HepG2 (cell line): ENCODE measurements at places on chromosomes 7 and 10. TPM values are rescaled to one million over a fixed set of nuclear protein-coding genes. Genes with fewer than 3 reads are reported as not detected.
A peak's percentile ranks its signal among the peaks of the same experiment; 100 is the strongest.

DNA sequence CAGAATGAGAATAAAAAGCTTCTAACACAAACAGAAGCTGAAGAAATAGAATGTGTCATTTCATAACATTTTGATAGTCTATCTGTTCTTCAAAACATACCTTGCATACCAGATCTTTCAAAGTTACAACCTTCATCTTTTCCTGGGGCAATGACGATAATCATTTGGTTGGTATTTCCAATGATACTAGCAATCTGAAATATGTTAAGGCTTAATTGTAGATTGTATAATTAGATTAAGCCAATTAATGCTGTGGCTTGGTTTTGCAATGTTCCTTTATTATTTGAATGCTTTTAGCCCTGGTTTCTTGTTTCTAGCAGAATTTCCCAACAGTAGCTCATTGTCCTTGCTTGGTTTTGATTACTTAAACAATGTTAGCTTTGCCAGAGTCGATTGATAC lies 84.6 kb downstream of the CABCOCO1 start:
- H3K4me1 ChIP-seq = peaks cover 35% of the 10 kb centered on the region
- H3K27me3 ChIP-seq = no peaks in the 10 kb centered on the region
- no peaks in the 10 kb centered on the region for H3K36me3 ChIP-seq
- peak; percentile 46 for DNase-seq

GRCh38 chr7:114650491-114650890 lies 235.9 kb downstream of the FOXP2 start:
- no peaks in the 10 kb centered on the region for H3K27me3 ChIP-seq
- no peak overlapping the region for H3K27ac ChIP-seq
- no peaks in the 10 kb centered on the region for H3K36me3 ChIP-seq
- no peaks in the 10 kb centered on the region for H3K4me1 ChIP-seq
- no peak overlapping the region for H3K4me3 ChIP-seq
- DNase-seq = no peak

DNA sequence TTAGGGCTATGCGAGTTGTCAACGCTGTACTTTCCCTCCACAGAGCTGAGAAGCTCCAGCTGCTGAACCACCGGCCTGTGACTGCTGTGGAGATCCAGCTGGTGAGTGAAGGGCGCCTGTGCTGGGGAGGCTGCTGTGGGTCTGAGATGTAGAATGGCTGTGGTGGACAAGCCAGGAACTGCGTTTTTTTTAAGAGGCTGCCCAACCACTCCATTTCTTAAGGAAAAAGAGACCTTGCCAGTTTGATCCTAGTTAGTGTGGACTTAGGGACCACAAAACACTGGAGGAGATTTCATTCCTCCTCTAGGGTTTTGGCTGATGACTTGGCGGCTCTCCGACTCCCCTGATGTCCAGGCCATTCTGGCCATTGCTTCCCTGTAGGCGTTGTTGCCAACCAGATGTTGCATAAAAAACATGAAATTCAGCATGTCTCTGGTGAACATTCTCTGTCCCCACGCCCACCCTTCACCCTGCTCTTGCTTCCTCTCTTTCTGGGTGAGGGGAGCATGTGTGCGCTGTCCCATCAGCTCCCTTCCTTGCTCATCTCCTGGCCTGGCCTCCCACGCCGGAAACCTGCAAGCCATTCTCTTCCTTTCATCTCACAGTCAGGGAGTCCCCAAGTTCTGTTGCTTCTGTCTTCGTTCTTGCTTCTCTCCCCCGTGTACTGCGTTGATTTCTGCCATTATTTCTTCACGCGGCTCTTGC lies 30.9 kb downstream of the CRCP start:
- H3K4me3 ChIP-seq = no peak overlapping the region
- H3K27me3 ChIP-seq = no peaks in the 10 kb centered on the region
- H3K36me3 ChIP-seq = peaks cover 7% of the 10 kb centered on the region
- H3K4me1 ChIP-seq = peaks cover 100% of the 10 kb centered on the region

DNA sequence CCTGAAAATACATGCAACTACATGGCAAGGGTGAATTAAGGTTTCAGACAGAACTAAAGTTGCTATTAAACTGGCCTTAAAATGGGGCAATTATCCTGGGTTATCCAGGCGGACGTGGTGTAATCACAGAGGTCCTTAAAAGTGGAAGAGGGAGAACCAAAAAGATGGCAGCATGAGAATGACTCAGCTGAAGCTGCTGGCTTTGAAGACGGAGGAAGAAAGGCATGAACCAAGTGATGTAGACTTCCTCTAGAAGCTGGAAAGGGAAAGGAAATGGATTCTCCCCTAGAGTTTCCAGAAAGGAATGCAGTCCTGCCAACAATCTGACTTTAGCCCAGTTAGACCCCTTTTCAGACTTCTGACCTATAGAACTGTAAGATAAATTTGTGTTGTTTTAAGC lies 27.0 kb upstream of the UBN2 start:
- H3K4me1 ChIP-seq = no peaks in the 10 kb centered on the region
- H3K27me3 ChIP-seq = no peaks in the 10 kb centered on the region
- no peak for DNase-seq
- H3K27ac ChIP-seq = no peak overlapping the region

GRCh38 chr10:84226616-84227015 lies 1.3 kb upstream of the LRIT2 start:
- no peaks in the 10 kb centered on the region for H3K4me1 ChIP-seq
- no peak for DNase-seq
- H3K27ac ChIP-seq = no peak overlapping the region
- no peaks in the 10 kb centered on the region for H3K36me3 ChIP-seq

DNA sequence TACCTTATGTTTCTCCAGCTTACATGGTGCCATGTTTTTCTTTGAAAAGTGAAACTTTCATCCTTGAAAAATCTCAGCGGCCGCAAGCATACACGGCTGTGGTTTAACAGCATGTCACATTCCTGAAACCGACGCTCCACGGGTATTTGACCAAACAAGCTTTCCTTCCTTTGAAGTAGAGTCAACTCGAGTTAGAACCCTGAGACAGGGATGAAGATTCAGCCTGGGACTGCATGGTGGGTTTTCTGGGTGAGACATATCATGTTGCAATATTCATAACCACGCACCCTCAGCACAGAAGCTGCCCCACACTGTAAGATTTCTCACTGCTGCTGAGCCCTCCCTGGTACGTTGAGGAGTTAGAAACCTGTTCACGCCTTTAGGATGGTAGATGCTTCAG lies 8.1 kb downstream of the CYP26A1 start:
- peaks cover 41% of the 10 kb centered on the region for H3K4me1 ChIP-seq
- H3K36me3 ChIP-seq = no peaks in the 10 kb centered on the region
- H3K27ac ChIP-seq = no peak overlapping the region
- H3K27me3 ChIP-seq = no peaks in the 10 kb centered on the region
- H3K4me3 ChIP-seq = no peak overlapping the region

DNA sequence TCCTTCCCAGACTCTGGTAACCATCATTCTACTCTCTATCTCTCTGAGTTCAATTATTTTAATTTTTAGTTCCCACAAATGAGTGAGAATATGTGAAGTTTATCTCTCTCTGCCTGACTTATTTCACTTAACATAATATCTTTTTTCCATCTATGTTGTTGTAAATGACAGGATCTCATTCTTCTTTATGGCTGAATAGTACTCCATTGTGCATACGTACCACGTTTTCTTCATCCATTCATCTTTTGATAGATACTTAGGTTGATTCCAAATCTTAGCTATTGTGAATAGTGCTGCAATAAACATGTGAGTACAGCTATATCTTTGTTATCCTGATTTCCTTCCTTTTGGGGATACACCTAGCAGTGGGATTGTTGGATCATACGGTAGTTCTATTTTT lies 23.9 kb downstream of the RPA3 start:
- no peak for DNase-seq
- H3K4me3 ChIP-seq = no peak overlapping the region
- H3K27ac ChIP-seq = no peak overlapping the region

DNA sequence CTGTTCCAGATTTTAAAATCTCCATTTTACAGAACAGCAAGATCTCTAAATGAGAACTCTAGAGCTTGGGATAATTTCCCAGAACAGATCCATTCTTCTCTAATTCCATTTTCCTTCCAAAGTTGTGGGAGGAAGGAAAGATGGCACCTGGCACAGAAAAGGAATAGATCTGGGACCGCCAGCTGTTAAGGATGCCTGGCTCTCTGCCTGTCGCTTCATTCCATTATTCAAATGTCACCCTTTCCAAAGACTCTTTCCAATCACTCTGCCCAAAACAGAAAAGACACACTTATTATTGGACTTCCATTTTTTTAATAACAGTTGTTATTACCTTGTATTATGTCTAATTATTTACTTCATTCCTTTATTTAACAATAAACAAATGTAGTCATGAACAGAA lies 751 bp upstream of the OR9A2 start:
- DNase-seq = no peak
- H3K27me3 ChIP-seq = no peaks in the 10 kb centered on the region
- no peak overlapping the region for H3K4me3 ChIP-seq
- H3K4me1 ChIP-seq = no peaks in the 10 kb centered on the region
- no peak overlapping the region for H3K27ac ChIP-seq

GRCh38 chr10:14587540-14588083 lies 187.1 kb downstream of the FAM107B start:
- H3K27me3 ChIP-seq = no peaks in the 10 kb centered on the region
- no peak for DNase-seq
- H3K4me1 ChIP-seq = peaks cover 64% of the 10 kb centered on the region
- H3K36me3 ChIP-seq = 0 out of 3 replicates have a peak, but pooled peaks cover 4% of the 10 kb centered on the region
- H3K4me3 ChIP-seq = no peak overlapping the region

GRCh38 chr7:25712500-25712899 lies 439.5 kb upstream of the NFE2L3 start:
- no peak overlapping the region for H3K27ac ChIP-seq
- DNase-seq = no peak
- no peaks in the 10 kb centered on the region for H3K36me3 ChIP-seq

- H3K36me3 ChIP-seq = no peaks in the 10 kb centered on the region
- H3K4me3 ChIP-seq = no peak overlapping the region
- no peaks in the 10 kb centered on the region for H3K4me1 ChIP-seq
- no peak for DNase-seq
- peaks cover 29% of the 10 kb centered on the region; the same call in 2 of the 3 replicates for H3K27me3 ChIP-seq
Observed at GRCh38 chr7:37449621-37450020, 957 bp upstream of the ELMO1 start.

- no peak within 1 kb of the TSS for H3K4me3 ChIP-seq
- DNase-seq = no peak
- H3K36me3 ChIP-seq = no peaks in the 10 kb centered on the region
- H3K27ac ChIP-seq = no peak within 1 kb of the TSS
Observed at GRCh38 chr7:141708351-141708750, at the start of gene WEE2. Gene WEE2 (plus strand): TSS chr7:141708353. CDS start chr7:141708759, 406 bp downstream.

GRCh38 chr7:77839919-77840318 lies 41.3 kb downstream of the PHTF2 start:
- H3K36me3 ChIP-seq = no peaks in the 10 kb centered on the region
- H3K27ac ChIP-seq = no peak overlapping the region
- no peak for DNase-seq
- H3K27me3 ChIP-seq = no peaks in the 10 kb centered on the region
- H3K4me3 ChIP-seq = no peak overlapping the region

DNA sequence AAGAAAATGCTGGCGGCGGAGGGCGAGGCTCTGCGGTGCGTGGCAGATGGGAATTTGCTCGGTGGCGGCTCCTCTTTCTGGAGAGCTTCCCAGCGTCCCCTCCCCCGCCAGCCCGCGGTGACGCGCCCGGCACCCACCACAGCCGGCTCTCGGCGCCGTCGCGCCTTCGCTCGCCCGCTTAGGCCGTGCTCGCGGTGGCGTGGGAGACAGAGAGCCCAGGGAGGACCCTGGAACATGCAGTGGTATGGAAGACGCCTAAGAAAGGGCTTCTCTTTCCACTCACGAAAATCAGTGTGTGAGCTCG lies 576 bp upstream of the CSGALNACT2 start:
- H3K36me3 ChIP-seq = no peaks in the 10 kb centered on the region
- peaks cover 33% of the 10 kb centered on the region for H3K4me1 ChIP-seq
- peaks cover 4% of the 10 kb centered on the region; the same call in 1 of the 3 replicates for H3K27me3 ChIP-seq
- DNase-seq = peak; percentile 18

The SOSTDC1 gene
- not detected in 2 replicates for total RNA-seq

GRCh38 chr10:14653271-14654161 lies 121.2 kb downstream of the FAM107B start:
- no peak overlapping the region for H3K4me3 ChIP-seq
- H3K36me3 ChIP-seq = no peaks in the 10 kb centered on the region
- H3K27ac ChIP-seq = no peak overlapping the region
- no peaks in the 10 kb centered on the region; the same call in 1 of the 2 replicates for H3K27me3 ChIP-seq

DNA sequence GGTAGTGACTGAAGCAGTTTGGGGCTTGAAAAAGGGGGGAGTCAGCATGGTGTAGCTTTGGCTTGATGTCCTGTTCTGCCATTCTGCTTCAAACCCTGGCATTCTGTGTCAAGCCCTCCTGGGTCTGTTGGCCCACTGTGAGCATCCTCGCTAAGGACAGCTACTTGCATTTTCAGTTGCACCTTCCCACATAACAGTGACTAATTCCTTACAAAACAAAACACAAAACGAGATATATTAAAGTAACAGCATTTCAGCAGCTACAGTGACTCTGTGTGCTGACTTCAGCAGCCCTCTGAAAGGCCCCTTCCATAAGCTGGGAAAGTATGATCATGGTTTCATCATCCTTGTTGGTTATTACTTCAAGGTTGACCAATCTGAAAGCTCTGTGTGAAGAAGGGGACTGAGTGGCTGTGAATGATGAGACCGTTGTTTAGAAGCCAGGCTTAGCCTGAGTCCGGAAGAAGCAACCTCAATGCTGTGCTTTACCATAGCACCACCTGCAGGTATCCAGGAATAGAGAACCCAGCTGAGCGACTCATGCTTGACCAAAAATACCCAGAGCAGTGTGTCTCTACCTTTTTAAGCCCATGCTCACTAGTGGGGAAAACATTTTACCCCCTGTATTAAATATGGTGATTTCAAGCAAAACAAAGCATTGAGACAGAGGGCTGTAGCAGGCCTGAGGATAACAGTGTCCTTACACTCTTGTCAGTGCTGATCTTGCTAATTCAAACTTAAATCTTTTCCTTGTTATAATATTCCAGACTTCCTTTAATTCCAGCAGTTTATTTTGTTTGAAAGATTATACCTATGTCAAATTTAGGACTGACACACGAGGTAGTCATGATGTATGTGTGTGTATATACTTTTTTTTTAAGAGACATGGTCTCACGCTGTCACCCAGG lies 42.6 kb upstream of the CC2D2B start:
- H3K27me3 ChIP-seq = no peaks in the 10 kb centered on the region
- peak overlapping the region; percentile 11 for H3K27ac ChIP-seq
- peak; percentile 76 for DNase-seq
- peaks cover 23% of the 10 kb centered on the region for H3K4me1 ChIP-seq
- H3K36me3 ChIP-seq = no peaks in the 10 kb centered on the region

- H3K36me3 ChIP-seq = no peaks in the 10 kb centered on the region
- no peak for DNase-seq
- peaks cover 3% of the 10 kb centered on the region; the same call in 2 of the 3 replicates for H3K27me3 ChIP-seq
Observed at GRCh38 chr7:5586279-5586962, 162.8 kb upstream of the TNRC18 start.

GRCh38 chr10:97573021-97573420 lies 442 bp downstream of the ANKRD2 start:
- no peak overlapping the region for H3K27ac ChIP-seq
- H3K36me3 ChIP-seq = peaks cover 8% of the 10 kb centered on the region; the same call in 2 of the 3 replicates
- no peak overlapping the region for H3K4me3 ChIP-seq
- DNase-seq = no peak
- H3K27me3 ChIP-seq = no peaks in the 10 kb centered on the region

- H3K36me3 ChIP-seq = no peaks in the 10 kb centered on the region
- DNase-seq = peak; percentile 48
- H3K4me1 ChIP-seq = peaks cover 22% of the 10 kb centered on the region
- no peak overlapping the region for H3K27ac ChIP-seq
Observed at GRCh38 chr7:140005754-140006503, 56.8 kb downstream of the PARP12 start.

GRCh38 chr10:95820363-95820762 lies 64.4 kb downstream of the ENTPD1 start:
- H3K27me3 ChIP-seq = no peaks in the 10 kb centered on the region
- H3K27ac ChIP-seq = no peak overlapping the region
- H3K36me3 ChIP-seq = no peaks in the 10 kb centered on the region
- peaks cover 37% of the 10 kb centered on the region for H3K4me1 ChIP-seq
- no peak for DNase-seq
- no peak overlapping the region for H3K4me3 ChIP-seq
